ENCODE measurements at places on chromosomes 6 and 20.

DNA sequence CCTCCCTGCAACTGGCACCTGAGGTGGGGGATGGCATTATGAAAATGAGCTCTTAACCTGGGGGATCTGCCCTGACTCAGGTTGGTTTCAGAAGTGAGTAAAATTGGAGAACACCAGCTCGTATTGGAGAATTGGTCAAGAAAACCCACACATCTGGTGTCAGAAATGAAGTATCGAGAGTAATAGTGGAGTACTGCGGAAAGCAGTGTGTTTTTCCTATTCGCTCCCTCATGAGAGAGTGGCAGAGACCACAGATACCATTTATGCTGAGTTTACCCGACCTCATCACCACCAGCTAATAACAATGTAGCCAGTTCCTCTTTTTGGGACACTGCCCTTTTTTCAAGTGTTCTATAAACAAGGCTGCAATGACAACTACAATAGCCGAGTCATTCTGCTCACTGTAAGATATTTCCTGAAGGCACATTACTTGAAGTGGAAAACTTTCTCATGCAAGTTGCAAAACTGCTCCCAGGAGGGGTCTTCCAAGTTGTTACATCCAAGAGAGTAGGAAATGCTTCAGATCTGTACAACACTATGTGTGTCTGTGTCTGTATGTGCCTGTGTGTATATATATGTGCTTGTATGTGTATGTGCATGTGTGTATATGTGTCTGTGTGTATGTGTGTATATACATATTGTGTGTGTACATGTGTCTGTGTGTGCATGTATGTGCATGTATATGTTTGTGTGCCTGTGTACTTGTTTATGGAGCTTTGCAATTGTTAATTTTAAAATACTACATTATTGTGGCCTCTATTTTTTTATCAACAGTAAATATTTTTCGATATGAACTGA lies 106.0 kb upstream of the CST7 start:
- DNase-seq, result no peak

DNA sequence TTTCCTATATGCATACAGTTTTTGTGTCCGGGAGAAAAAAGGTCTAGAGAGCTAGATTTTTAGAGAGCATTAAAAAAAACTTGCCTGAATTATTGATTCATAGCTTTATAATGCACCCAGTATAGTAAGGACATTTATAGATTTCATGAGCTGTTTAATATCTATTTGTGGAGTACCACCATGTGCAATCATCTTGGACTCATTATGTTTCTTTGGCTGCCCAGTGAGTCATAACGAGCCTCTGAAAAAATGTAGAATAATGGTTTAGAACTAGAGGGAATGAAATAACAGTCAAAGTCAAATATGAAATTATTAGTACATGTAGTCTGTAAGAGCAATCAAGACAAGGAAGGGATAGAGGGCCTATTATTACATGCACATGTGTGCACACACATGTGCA lies 350.0 kb downstream of the CD83 start:
- DNase-seq, result no peak

DNA sequence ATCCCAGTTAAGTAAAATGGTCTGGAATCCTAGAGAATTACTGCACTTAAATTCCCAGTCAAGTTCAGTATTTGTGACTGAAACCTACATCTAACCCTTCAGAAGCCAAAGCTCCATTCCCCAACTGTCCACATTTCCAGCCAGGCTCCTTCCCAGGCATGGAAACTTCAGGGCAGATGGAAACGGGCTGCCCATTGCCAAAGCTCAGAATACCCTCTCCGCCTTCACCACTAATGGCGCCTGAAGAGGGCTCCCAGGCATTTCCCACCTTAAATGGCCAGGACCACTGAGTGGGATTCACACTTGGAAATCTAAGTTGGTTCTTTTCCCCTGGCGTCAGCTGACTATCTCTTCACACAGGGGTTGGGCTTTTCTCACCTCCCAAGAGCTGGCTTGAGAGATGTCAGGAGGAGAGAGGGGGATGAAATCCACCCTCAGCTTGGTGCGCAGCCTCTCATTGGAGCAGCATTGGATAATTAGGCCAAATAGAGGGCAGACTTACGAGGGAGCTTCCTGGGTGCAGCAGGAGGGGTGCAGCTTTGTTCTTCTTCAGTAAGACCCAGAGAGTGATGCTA lies 82.9 kb downstream of the ANKRD60 start:
- peak; percentile 48 for DNase-seq

- no peak for DNase-seq
These were observed 4.9 kb downstream of the PREP start for GRCh38 chr6:105397987-105398386.

- DNase-seq, result no peak
These were observed 672 bp upstream of the UBE2V1 start for GRCh38 chr20:50113420-50114224.

- no peak for DNase-seq
These were observed 90.9 kb downstream of the CEP162 start for GRCh38 chr6:84136364-84137050.

DNA sequence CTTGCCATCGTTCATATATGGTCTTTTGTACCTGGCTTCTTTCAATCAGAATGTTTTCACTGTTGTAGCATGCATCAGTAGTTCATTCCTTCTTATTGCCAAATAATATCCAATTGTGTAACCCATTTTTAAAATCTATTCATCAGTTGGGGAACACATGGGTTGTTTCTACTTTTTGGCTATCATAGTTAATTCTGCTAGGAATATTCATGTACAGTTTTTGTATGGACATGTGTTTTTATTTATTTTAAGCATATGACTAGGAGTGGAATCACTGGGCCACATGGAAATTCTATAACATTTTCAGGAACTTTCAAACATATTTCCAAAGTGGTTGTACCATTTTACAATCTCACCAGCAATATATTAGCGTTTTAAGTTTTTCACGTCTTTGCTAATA lies 187.4 kb upstream of the PRND start:
- no peak for DNase-seq
